EL (cell line): ENCODE measurements at places on chromosomes 11 and 22.

GRCh38 chr11:112540261-112540660 is 279.6 kb upstream of the PLET1 start:
- peak; percentile 34 for DNase-seq

DNA sequence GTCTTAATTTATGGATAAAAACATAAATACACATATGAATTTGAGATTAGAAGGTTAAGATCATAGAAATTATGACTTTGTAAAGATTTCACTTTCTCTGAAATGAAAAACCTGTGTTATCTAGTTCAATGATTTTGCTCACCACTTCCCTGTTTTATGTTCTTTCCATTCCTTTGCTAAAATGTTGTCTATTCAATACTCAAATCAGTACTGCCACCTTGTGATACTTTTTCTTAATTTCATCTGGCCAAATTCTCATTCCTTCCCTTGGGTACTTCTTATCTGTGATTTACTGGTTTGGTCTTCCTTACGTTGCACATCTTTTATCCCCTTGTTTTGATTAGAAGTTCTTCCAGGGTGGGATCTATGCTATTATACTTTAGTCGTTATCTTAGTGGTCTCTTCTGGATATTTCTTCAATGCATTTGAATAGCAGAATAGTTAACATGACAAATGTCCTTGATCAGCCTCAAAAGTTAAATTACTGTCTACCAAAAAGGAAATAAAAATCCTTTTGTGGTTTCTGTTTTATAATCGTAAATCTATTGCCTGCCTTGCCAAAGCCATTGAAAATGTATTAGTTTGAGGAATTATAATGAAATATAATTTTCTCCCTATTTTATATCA is 197.0 kb downstream of the PGR start:
- peak; percentile 45 for DNase-seq

DNA sequence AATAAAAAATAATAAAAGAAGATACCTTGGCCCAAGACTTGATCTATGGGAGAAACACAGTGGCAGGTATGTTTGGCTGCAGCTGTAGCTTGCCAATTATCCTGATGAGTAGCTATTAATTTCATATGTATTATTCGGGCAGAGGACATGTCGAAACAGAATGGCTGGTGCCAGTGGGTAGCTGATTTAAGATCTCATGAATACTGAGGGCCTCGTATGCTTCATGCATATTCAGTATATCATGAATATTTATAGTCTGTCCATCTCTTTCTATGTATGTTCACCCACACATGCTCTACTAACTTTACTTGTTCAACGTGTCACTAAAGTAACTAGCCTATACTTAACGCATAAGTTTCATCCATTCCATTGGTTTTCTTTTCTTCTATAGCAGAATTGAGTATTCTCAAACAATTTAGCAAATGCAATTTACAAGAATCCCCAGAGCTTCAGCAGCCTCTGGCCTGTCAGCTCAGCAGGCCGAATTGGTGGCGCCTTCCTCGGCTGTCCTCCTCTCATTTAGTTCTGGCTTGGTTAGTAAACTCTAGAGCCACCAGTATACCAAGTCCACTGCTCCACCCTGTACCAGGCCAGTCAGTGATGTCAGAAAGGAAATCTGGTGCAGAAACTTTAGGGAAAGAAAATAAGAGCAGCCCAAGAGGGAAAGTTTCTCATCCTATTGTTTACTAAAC is 17.9 kb downstream of the ART5 start:
- no peak for DNase-seq

- no peak for DNase-seq
Measured at GRCh38 chr11:69630017-69630416, 10.9 kb upstream of the CCND1 start.

- no peak for DNase-seq
Measured at GRCh38 chr11:121214861-121215260, 77.7 kb upstream of the SC5D start.

DNA sequence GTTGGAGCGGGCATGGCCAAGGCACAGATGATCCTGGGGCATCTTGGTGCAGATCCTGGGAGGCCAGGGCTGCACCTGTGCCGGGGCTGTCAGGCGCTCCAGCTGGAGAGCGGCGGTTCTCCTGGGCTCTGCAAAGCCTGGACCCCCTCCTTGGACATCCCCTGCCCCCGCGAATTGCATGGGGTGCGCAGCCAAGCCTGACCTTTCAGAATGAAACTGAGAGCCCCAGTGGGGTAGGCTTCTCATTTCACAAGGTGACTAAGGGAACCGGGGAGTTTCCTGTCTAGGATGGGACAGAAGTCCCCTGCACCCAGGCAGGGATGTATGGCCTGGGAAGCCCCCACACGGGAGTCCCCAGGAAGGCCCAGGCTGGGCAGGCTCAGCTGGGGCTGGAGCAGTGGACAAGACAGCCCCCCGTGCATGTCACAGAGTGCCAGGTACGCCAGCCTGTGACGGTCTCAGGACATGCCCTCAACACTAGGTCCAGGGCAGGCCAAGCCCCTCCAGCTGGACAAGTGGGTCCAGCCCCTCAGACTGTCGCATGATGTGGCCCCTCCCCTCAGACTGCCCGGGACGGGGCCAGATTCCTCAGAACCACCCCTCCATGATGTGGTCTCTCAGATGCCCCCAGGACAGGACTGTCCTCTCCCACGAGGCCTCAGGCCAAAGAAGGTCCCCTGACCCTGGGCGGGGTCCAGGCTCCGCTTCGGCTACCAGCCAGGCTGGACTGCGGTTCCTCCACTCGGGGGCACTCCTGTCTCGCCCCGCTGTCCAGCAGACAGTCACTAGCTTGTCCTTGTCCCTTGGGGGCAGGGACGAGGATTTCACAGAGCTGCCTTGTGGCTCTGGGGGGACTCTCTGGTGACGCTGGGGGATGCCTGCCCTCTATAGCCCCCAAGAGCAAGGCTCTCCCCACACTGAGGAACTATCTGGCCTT is 2.3 kb downstream of the LSP1 start:
- DNase-seq: no peak

- no peak for DNase-seq
Measured at GRCh38 chr11:124081483-124081882, 33.8 kb upstream of the VWA5A start.

GRCh38 chr11:46361283-46362155 is 14.3 kb downstream of the DGKZ start:
- DNase-seq: peak; percentile 31

GRCh38 chr11:116473790-116474346 is 298.9 kb downstream of the BUD13 start:
- no peak for DNase-seq

DNA sequence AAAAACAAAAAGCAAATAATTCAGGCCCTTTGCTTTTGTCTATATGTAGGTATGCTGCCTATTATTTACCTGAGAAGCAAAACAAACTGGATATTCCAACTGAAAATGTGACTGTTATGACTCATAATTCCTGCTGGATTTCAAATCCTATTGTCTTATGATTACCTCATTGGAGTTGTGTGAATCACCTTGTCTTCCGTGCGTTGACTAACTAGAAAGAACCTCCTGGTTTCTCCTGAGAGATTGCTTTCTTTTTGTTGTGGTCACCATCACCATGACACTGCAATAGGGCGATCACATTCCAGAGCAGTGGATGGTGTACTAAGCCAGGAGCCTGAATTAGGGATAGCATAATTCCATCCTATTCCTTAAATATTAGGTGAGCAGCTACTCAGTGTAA is 23.0 kb upstream of the EXPH5 start:
- DNase-seq: peak; percentile 78

DNA sequence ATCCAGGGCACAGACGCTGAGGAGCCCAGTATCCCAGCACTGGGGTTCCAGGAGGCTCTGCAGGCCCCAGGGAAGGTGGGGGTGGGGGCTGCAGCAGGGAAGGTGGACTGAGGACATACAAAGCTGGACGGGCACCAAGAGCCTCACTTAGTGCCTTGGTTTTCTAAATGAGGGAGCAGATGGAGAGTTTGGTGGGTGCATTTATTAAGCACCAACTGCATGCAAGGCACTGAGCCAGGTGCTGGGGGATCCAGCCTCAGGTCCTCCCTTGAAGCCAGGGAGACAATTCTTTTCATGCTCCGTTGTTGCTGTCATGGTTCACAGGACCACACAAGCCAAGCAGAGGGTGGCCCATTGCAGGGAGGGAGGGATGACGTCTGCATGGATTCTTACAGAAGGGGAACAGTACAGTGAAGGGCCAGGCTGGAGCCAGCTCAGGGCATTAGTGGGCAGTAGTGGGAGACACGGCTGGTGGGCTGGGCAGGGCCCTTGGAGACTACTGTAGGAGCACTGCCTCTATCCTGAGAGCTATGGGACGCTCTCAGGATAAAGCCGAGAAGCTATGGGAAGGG is 65.0 kb downstream of the MACROD1 start:
- no peak for DNase-seq
